ENCODE measurements at places on chromosomes 7 and 10.
A peak's percentile ranks its signal among the peaks of the same experiment; 100 is the strongest.

DNA sequence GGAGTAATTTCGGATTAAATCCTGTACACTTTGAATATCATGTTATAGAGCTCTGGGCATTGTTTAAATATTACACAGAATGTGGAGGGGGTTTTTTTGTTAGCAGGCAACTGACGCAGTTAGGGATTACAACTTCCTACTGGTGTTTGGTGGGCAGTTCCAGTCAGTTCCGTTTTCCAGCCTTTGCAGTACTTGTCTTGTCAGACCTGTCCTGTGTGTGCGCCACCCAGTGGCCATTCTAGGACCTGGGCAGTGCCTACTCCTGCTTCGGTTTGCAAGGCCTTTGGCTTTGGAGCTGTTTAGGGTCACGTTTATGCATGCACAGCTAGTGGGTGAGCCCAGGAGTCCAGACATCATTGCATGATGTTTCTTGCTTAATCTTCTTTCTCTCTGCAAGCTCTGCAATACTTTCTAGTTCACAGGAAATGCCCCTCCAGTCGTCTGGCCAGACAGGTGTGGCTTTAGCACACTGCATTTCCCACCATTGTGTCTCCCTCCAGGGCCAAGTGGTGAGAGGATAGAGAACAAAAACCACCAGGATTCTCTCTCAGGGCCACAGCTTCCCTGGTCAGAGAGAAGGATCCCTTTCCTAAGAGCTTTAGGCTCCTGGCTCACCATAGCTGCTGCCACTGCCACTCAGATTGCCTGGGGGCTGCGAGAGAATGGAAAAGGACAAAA is 96.5 kb upstream of the TARP start:
- peak; percentile 93 for DNase-seq

- DNase-seq, result no peak
Observed at GRCh38 chr10:983971-984655, 4.1 kb upstream of the GTPBP4 start.

DNA sequence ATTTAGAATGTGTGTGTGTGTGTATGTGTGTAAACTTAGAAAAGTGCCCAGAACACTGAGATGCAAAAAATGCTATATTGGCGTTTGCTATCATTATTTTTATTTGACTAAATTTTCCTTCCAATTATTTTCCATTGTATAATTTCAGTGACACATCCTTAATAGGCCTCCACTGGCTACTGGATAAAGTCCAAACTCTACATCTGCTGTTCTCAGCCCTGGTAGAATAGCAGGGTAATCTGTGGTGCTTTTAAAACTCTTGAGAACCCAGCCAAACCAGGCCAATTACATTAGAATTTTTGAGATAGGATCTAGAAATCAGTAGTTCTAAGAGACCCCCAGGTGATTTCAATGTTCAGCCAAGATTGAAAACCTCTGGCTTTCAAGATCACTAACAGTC is 66.4 kb downstream of the ZNF503 start:
- peak; percentile 6 for DNase-seq

DNA sequence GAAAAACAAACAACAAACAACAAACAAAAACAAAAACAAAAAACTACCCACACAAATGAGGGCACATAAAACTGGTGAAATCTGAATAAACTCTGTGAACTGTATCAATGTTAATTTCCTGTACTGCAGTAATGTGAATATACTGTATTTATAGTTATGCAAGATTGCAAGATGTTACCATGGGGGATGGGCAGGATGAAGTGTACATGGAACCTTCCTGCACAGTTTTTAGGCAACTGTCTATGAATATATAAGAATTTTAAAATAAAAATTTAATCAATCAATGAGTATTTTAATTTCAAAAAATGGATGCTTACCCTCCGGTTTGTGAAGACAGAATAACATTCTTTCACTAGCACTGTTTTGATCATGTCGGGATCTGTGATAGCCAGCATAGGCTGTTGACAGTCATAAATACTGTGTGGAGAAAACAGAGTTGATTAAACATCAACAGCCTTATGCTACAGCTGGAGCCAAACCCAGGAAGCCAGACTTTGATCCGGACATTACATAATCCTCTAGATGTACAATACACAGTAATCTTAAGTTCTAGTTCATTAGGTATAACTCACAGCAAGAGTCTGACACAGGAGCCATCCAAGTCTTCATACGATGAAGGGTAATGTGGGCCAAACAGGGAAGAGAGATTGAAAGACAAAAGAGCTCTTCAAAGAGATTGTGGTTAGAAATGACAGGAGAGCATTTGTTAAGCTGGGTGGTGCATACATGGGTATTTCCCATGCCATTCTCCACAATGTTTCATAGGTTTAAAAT is 14.8 kb downstream of the CYP3A7 start:
- no peak for DNase-seq

GRCh38 chr7:40223451-40224127 is 88.8 kb downstream of the SUGCT start:
- no peak for DNase-seq

DNA sequence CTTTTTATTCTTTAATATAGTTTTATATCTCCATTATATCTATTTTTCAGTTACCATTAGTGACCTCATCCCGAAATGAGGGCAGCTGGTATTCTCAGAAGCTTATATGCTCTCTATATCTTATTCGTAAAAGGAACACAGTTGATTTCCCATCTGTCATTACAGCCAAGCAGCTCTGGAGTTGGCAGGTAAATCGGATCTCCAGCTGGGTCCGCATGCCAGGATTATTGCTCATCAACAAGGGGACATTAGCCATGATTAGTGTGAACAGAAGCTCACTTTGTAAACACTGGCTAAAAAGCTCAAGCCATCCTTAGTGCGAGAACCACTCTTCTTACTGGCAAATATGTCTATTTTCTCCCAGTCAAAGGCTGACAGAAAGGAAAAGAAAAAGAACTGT is 180.3 kb downstream of the NPSR1 start:
- DNase-seq, result peak; percentile 4

DNA sequence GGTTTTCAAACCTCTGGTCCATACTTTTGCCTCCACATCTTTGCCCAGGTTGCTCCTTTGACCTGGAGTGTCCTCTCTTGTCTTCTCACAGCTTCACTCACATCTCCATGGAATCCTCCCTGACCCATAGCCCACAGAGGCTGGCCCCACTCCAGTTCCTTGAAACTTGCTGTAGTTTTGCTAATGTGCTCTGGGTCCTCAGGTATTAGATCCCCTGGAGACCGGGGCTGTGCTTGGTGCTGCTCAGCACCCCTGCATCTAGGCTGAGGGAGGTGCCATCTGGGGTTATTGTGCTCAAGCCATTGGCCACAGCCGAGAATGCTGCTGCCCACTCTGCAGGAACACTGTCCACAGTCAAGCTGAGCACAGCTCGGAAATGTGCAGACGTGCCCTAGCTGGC is 16.5 kb downstream of the KNDC1 start:
- no peak for DNase-seq

DNA sequence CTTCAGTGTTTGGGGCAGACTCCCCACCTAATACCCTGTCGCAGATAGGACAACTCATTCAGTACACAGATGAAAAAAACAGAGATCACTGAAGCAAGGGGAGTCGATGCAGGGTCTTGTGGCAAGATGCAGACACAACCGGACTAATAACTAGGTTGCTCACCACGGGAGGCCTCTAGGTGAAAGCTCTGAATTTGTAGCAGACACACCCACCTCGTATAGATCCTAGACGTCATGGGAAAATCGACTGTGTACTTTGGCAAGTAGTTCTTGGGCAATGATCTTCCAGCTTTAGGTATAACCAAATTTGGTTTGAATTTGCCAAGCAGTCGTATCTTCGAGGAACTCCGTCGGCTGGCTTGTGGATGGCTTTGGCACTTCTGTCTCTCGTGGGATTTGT is 88.1 kb downstream of the TCF7L2 start:
- DNase-seq, result no peak

DNA sequence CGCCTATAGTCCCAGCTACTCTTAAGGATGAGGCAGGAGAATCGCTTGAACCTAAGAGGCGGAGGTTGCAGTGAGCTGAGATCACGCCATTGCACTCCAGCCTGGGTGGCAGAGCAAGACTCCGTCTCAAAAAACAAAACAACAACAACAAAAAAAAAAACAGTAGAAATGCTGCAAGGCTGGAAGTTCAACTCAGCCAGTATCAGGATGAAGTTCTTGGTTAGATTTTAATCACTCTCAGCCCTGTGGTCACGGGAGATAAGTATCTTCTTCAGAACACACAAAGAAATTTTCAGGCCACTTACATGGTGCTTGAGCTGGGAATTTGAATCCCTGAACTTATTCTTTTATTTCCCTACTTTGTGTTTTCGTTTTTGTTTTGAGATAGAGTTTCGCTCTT is 120.4 kb downstream of the MARCHF5 start:
- DNase-seq, result no peak

DNA sequence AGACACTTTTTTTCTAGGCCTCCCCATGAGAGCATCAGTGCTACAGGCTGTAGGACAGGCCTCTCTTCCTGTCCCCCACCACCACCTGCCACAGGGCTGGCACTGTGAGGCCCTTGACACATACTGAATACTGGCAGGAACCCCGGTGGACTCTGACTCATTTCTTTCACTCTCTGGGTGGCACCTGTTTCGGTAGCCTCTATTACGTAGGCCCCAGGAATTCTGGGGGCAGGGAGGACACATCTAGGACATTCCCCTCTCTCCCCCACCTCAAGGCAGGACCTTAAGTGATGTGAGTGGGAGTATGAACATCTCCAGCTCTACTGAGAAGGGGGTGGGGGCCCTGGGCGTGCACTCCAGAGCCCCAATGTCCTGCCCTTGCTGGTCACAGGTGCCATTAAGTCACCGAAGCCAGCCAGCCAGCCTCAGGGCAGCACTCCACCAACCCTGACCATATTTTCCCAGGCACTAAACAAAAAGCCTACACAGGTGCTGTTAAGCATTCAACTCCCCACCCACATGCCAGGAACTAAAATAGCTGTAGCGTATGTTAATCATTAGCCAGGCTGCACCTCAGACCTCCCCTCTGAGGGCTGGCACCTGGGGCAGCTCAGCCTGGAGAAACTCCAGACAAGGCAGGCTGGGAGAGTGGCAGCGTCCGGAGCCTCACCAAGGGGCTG is 8.9 kb downstream of the ANXA11 start:
- DNase-seq, result no peak

- DNase-seq, result no peak
Observed at GRCh38 chr10:96671211-96671890, 49.0 kb downstream of the PIK3AP1 start.

DNA sequence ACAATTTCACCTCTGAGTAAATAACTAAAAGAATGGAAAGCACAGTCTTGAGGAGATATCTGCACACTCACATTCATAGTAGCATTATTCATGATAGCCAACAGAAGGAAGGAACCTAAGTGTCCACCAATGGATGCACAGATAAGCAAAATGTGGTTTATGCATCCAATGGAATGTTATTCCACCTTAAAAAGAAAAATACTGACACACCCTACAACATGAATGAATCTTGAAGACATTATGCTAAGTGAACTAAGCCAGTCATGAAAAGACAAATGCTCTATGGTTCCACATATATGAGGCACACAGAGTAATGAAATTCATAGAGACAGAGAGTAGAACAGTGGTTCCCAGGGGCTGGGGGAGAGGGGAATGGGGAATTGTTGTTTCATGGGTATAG is 6.5 kb upstream of the CCSER2 start:
- DNase-seq, result no peak

DNA sequence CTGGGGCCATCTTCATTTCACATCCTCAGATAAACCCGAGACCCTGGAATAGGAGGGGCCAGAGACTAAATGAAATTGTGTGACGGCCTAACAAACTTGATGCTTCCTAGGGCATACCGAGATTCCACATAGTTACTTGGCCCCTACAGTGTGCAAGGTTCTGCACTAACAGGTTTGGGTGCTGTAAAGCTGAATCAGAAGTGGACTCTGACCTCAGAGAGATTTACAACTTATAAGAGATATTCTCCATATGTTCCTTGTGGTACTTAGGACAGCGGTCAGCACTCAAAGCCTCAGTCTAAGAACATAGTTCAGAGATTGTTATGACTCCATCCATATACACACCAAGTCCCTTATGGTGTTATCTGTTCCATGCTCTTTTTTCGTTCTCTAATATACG is 55.1 kb upstream of the FHIP2A start:
- no peak for DNase-seq

DNA sequence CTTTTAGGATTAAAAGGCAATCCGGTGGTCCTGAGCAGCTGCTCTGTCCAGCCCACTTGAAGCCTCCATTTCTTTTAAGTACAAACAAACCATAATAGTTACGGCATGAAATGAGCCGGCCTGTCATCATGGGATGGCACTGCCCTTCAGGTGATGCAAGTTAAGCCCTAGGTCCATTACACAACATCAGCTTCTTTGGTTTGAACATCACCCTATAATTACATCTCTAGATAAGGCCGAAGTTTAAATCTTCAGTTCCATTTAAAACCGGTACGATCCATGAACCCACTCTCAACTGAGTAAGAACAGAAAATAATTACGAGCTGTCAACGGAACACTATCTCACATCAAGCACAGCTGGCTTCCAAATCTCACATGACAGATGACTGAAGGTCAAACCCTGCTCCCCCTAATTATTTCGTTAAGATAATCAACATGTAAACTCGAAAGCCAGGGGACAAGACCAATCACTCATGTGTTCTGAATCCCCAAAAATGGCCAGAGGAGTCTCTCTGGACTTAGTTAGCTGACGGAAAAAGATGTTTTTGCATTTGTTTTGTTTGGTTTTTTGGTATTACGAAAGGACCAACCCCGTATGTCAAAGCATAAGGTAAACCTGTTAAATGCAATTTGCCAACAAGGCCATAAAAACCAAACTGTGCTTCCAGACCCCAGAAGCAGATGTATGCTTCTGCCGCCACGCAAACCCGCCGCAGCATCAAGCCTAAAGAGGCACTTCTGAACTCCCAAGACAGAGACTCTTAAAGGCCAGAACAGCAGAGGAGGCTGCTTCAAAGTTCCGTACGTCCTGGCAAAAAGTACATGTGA is 10.8 kb downstream of the GNA12 start:
- DNase-seq, result no peak

DNA sequence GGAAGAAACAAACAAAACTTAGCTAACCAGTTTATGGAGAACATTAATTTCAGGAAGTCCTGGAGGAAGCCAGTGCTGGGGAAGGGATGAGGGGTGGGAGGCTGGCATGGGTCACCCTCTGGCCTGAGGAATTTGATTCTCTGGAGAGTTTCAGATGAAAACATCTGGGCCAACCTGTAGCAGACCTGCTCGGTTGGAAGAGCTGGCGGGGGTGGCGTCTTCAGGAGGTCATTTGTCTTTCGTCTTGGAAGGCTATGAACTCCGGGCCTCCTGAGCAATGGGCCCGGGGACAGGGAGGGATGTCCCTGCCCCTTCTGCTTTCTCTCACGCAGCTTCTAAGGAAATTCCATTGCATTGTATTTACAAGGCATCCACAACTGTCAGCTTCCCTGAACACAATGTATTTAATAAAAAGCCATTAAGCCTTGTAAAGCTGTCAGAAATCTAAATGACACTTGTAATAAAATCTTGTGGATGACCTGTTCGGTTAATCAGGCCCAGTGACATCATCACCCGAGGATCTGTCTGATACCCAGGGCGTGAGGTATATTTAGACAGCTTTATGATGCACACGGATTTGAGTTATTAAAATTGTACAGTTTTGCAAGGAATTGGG is 250.5 kb downstream of the RAB11FIP2 start:
- DNase-seq, result no peak

Measured in cardiac fibroblast (primary cell).